ENCODE measurements at places on chromosomes 2 and 18.
A peak's percentile ranks its signal among the peaks of the same experiment; 100 is the strongest.

- DNase-seq: no peak
Measured at GRCh38 chr2:157325786-157326185, at the start of gene ERMN. ERMN (minus strand) TSS chr2:157325824; CDS start chr2:157325642, 182 bp downstream.

DNA sequence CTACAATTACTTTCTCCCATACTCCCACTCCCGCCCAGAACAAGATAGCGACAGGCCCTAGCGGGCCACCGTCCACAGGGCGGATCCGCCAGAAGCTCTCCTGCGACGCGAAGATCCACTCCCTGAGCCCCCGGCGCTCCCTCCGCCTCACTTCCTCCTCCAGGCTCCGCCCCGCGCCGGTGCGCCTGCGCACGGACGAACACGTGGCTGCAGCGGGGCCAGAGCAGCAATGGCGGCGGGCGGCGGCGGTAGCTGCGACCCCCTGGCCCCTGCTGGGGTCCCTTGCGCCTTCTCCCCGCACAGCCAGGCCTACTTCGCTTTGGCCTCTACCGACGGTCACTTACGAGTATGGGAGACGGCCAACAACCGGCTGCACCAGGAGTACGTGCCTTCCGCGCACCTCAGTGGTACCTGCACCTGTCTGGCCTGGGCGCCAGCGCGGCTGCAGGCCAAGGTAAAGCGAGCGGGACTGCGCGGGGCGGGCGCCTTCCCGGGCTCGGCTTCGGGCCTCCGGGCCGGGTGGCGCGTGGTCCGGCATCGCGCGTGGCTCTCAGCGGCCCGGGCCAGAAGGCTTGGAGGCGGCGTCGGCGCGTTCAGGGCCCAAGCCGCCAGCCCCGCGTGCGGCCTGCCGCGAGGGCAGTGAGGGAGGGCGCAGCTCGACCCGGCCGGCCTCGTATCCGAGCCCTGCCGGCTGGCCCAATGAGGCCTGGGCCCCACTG is at the start of gene WDR43:
TSS of gene WDR43 (plus strand) at position 198 of the 719 bp plus-strand sequence. CDS start at position 230, 32 bp downstream.
- peak; percentile 99 for DNase-seq

- peak; percentile 91 for DNase-seq
Measured at GRCh38 chr2:69192176-69192945, 179.4 kb downstream of the ANTXR1 start.

DNA sequence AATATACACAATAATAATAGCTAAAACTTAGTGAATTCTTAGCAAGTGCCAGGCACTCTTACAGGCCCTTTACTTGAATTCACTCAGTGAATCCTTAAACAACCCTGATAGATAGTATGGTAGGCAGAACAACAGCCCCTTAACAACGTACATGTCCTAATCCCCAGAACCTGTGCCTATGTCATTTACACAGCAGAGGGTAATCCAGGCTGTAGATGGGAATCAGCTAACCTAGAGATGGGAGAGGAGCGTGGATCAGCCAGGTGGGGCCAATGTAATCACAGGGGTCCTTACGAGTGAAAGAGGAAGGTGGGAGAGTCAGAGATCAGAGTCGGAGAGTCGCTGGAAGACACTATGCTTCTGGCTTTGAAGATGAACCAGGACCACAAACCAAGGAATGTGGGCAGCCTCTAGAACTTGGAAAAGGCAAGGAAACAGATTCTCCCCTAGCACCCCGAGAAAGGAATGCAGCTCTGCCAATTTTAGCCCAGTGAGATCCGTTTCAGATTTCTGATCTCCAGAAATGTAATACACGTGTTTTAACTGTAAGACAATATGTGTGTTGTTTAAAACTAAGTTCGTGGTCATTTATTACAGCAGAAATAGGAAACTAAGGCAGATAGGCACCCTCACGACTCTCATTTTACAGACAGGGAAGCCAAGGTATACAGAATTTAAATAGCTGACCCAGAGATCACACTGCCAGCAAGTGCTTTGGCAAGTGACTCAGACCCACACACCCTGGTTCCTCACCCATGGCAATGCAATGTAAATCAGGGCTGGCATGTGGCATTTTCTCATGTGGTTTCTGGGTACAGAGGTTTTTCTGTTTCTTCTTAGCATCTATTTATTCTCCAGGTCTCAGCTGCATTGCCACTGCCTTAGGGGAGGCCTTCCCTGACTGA is 68.9 kb downstream of the DOCK10 start:
- no peak for DNase-seq

Measured in fibroblast of skin of right biceps (primary cell).